Activated CD4-positive, alpha-beta T cell treated with anti-CD3 and anti-CD28 coated beads, Interleukin-2, amount 50 U/mL, for 4 hours (primary cell): ENCODE measurements at places on chromosomes 4 and X.

DNA sequence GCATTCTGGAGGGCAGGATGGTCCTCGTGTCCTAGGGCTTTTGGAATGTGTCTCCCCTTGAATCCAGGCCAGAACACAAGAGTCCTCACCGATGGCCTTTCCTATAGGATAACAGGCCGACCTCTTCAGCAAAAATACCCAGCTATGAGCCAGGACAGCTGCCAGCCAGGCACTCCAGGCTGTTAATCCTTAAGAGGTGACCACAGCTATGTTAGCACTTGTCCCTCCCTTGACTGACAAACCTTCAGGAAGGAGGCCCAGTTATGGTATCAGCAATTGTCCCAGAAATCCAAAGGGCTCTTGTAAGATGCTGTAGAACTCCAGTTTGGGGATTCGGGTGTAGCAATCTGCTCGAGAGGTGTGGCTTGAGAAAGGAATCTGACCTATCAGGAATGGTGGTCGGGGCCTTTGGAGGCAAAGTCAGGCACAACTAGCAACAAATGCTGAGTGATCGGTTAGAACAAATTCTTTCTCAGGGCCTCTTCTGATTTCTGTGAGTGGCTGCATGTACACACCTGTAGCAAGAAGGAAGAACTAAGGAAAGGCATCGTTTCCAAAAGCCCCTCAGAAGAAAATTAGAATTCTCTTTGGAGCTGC is 54.6 kb downstream of the PTCHD1 start:
- no peak for DNase-seq

DNA sequence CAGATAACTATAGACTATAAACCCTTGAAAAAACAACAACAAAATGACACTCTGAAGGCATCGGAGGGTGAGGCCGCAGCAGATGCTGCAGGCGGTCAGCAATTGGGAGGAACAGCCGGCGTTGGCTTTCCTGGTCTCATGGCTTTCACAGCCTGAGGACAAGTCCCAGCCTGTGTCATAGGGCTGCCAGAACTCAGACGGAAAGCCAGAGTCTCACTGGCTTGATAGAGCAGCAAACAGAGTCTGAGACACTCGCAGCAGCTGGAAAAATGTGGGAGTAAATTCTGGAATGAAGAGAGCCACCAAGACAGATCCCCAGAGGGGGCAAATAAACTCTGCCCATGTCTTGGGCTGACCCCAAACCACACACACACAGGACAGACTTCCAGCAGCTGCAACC is 86.3 kb downstream of the PPP2R2C start:
- DNase-seq, result no peak

DNA sequence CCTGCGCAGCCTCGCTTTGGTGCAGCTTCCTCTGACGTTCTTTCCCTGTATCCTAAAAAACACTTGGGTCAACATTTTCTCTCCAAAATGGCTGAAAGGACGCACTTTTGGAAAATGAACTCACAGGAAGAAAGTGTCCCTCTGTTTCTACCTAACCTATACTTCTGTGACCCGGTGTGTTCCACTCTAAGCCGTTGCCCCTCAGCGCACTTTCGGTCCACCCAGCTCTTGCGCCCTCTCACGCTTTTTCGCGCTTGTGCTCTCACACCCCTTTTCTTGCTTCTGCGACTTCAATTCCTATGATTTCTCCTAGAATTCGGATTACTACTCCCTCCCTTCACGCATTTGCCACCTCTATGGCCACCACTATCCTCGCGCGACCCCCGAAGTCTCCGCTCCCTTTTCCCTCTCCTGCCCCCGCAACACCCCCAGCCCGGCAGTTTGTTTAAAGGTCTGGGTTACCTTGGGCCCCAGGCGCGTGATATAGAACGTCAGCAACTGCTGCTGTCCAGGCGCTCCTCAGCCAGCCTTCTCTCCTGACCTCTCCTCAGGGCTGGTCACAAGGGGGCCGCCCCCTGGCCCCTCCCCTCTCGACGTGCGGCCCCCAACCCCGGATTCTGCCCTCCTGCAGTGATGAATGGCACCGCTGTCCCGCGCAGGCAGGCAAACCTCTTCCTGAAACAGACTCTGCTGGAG is at the start of gene USP51:
TSS of gene USP51 (minus strand) at position 535 of the 696 bp plus-strand sequence. CDS start 909 bp downstream, outside the sequence.
- DNase-seq, result peak; percentile 4

- no peak for DNase-seq
Measured at GRCh38 chrX:16838202-16839066, 31.7 kb downstream of the RBBP7 start.

GRCh38 chr4:77821775-77822174 is 2.6 kb upstream of the CNOT6L start:
- peak; percentile 35 for DNase-seq

DNA sequence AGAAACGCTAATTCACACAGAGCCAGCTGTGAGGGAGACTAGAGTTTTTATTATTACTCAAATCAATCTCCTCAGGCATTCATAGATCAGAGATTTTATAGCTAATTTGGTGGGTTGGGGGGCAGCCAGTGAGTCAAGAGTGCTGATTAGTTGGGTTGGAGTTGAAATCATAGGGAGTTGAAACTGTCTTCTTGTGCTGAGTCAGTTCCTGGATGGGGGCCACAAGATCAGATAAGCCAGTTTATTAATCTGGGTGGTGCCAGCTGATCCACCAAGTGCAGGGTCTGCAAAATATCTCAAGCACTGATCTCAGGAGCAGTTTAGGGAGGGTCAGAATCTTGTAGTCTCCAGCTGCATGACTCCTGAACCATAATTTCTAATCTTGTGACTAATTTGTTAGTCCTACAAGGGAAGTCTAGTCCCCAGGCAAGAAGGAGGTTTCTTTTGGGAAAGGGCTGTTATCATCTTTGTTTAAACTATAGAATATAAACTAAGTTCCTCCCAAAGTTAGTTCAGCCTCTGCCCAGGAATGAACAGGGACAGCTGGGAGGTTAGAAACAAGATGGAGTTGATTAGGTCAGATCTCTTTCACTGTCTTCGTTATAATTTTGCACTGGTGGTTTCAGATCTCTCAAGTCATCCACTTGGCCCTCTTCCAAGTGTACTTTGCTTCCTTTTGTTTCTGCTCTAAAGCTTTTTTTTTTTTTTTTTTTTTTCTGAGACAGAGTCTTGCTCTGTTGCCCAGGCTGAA is 5.4 kb upstream of the NAA11 start:
- no peak for DNase-seq

- no peak for DNase-seq
Measured at GRCh38 chrX:10579112-10580011, 41.0 kb downstream of the MID1 start.

- no peak for DNase-seq
Measured at GRCh38 chr4:55912249-55912648, 36.5 kb upstream of the CEP135 start.

DNA sequence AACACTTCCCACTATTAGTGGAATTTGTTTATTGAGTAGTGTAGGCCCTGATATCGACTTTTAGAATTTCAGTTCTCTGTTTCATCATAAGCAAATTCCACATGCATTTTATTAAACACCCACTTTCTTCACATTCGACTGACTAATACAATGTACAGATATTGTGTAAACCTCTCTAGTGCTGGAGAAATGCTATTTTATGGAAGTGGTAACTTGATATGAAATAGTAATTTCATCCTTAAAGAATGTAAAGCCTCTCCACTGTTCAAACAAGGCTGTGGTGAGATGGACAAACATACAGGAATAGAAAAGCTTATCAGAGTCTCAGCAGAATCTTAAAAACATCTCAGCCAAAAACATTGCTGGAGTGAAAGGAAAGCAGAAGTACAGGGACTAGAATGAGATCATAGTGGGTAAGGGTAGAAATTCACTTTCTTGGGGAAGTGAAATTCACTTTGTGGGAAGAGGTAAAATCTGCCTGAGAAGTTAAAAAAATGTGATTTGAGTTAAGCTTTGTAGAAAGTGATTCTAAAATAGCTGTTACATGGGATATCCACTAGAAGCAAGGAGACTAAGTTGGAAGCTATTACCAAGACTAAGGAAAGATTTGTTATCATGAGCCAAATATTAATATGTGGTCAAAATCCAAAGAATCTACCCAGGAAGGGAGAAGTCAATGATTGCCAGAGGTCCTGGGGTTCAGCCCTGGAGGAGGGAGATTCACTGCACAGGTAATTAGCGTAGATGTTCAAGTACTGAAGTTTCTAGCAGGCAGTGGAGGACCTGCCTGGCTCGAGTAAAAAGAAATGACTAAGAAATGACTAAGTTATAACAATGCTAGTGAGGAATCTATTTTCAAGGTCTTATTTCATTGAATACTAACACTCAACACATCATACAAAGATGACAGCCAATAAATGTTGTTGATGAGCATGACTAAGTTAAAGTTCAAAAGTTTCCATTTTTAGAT is 398.3 kb upstream of the FAM47C start:
- DNase-seq, result no peak

- no peak for DNase-seq
Measured at GRCh38 chr4:95980877-95981360, 141.0 kb downstream of the PDHA2 start.

GRCh38 chr4:147355032-147355656 is 125.8 kb upstream of the EDNRA start:
- no peak for DNase-seq

DNA sequence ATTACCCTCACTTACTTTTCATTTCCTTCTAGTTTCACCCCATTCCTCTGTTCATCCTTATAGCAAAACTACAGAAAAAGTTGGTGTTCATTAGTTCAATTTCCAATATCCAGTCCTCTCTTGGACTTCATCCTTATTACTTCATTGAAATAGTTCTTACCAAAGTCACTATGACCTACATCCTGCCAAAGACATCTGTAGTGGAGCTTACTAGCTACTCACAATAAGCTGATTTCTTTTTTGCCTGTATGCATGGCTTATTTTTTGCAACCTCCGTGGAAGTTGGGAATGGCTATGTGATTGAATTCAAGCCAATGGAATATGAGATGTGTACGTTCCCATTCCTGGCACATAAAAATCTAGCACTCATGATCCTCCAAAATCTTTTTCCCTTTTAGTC is 4.6 kb upstream of the CDKL2 start:
- no peak for DNase-seq

GRCh38 chr4:101952985-101953384 is 162.5 kb downstream of the BANK1 start:
- no peak for DNase-seq

- DNase-seq, result no peak
Measured at GRCh38 chr4:111991797-111992196, 153.5 kb upstream of the FAM241A start.

- no peak for DNase-seq
Measured at GRCh38 chr4:137180349-137180748, 351.9 kb downstream of the PCDH18 start.

GRCh38 chr4:5009796-5010195 is 9.5 kb downstream of the CYTL1 start:
- no peak for DNase-seq

DNA sequence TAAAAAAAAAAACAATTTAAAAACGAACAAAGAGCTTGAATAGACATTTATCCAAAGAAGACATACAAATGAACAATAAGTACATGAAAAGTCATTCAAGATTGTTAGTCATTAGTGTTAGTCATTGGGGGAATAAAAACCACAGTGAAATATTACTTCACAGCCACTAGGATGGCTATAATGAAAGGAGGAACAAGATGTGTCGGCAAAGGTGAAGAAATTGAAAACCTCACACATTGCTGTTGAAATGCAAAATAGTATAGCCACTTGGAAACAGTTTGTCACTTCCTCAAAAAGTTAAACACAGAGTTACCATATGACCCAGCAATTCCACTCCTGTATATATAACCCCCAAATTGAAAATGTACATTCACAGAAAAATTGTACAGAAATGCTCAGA is 45.2 kb upstream of the SLC39A8 start:
- no peak for DNase-seq

DNA sequence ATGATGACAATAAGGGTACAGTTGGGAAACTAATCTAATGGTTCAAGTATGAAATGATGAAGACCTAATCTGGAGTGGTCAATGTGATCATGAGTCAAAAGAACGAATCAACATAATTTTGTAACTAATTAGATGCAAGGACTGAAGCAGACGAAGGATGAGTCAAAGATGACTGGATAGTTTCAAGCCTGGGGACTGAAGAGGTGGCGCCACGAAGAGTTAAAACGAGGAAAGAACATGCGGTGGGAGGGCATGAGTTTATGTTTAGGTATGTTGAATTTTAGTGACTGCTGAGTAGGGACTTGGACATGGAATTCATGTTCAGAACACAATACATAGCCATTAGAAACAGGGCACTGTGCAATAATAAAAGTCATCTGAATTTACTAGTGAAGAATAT is 221.5 kb upstream of the FAM241A start:
- DNase-seq, result no peak

DNA sequence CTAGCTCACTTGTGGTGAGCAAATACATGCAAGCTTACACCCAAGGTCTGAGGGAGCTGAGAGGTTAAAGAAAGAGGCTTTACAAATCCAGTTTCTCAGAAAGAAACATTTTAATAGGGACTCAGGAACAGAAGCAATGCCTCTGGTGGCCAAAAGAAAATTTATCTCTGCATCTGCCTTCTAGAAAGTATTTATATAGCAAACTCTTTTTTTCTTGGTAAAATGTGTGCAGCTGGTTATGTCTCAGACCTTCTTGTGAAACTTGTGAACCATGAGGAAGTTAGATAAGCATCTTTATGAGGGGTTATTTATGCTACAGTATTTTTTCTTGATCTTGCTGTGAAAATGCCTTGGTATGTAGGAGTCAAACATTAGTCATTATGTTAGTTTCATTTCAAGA is 48.5 kb upstream of the CYSLTR1 start:
- DNase-seq, result no peak

DNA sequence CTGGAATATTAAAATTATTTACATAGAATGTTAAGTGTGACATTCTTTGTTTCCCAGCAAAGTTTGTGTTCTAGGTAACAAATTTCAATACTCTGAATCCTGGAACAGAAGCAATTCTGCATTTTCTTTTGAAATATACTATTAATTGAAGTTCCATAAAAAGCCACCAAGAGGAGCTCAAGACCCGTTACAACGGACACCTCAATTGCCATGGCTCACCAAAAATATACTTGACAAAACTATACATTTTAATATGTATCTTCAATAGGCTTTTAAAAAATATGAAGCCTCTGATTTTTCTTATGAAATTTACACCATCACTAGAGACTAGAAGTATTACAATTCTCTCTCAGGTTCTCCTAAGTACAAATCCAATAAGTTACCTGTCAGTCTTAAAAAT is 111.4 kb downstream of the NYX start:
- no peak for DNase-seq

- no peak for DNase-seq
Measured at GRCh38 chr4:105840426-105841174, 54.7 kb upstream of the NPNT start.

- DNase-seq, result no peak
Measured at GRCh38 chr4:166777760-166778159, 456.5 kb downstream of the SPOCK3 start.

DNA sequence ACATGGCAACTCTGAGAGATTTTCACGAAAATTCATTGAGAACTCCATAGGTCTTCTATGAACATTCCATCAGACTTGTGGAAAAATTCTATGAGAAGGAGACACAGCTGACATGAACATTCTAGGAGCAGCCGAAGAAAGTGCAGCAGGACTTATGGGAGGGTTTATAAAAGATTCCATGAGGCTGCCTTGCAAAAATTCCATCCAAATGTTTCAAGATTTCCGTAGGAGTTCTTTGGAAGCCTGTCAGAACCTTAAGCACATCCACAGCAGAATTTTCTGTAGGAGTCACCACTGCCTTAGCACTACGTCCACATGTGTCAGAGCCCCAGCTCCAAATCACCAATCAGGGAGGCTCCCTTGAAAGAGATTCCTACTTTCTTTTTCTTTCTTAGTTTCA is 67.0 kb upstream of the MSX1 start:
- DNase-seq, result no peak
